Kasumi-1 (cell line): ENCODE measurements at places on chromosomes 6 and 20.
A peak's percentile ranks its signal among the peaks of the same experiment; 100 is the strongest.

DNA sequence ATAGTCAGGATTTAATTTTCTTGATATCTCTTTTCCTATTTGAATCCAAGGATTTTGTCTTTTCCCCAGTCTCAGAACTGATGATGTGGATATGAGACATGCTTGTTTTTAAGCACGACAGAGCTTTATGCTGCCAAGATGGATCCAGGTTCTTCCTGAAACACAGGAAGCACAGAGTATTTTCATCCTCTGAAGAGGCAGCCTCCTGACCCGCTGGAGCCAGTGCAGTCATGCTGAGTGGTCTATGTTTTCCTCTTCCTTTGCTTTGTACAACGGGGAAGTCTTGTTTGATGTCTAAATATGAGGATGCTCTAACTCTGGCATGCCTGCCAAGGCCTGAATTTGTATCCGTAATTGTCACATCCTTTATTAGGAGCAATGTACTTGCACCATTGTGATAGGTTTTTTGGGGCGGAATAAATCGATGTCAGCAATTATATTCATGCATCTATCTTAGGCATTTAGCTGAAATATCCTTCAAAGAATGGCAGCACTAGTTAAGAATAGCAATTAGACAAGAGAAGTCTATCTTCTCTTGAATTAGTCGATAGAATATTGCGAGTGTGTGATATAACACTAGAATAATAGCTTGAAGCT is 407.1 kb upstream of the JAG1 start:
- DNase-seq = no peak

GRCh38 chr6:45813943-45814342 is 201.7 kb downstream of the CLIC5 start:
- DNase-seq = no peak

DNA sequence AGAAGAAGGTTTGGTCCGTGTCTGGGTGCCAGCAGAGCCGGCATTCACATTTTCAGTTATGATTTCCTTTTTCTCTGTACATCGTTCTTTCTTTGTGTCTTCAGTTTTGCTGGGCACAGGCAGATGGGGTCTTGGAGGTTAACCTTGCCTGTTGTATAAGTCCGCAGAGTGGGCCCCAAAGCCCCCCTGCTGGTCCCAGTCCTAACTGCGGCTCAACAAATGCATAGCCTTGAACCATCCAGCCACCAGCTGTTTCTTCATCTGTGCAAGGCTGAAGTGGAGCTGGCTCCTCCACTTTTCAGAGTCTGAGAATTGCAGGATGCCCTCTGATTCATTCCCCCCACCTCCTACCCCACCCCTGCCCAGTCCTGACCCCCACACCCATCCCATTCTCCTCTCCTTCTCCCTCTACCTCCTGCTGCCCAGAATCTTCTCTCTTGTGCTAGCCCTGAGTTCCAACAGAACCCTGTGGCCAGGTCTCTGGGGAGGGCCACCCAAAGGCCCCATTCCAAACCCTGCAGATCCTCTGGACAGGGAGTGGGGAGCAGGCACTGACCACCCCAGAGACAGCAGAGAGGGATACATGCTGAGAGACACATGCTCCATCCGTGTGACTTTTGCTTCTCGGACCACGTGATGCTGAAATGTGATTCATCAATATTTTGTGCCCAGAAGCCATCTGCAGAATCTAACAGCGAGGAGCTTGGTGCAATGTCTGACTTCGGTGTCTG is 386.5 kb upstream of the SULF2 start:
- no peak for DNase-seq

GRCh38 chr6:157099912-157100593 is 223.3 kb downstream of the TMEM242 start:
- DNase-seq = peak; percentile 96

DNA sequence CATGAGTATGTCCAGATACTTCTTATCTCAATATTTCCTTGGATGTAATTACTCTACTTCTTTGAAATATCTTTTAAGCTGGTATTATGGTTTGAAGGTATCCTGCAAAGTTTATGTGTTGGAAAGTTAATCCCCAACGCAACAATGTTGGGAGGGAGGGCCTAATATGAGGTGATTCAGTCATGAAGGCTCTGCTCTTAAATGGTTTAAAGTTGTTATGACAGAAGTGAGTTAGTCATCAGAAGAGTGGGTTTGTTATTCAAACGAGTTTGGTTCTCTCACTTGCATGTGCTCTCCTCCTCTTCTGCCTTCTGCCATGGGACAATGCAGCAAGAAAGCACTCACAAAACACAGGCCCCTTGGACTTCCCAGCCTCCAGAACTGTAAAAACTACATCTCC is 176.3 kb downstream of the KCNQ5 start:
- no peak for DNase-seq

- no peak for DNase-seq
Observed at GRCh38 chr20:10658876-10659632, 14.7 kb downstream of the JAG1 start.

GRCh38 chr20:51402201-51402600 is 140.3 kb downstream of the NFATC2 start:
- peak; percentile 45 for DNase-seq

- no peak for DNase-seq
Observed at GRCh38 chr20:46883892-46884291, 10.8 kb upstream of the EYA2 start.

DNA sequence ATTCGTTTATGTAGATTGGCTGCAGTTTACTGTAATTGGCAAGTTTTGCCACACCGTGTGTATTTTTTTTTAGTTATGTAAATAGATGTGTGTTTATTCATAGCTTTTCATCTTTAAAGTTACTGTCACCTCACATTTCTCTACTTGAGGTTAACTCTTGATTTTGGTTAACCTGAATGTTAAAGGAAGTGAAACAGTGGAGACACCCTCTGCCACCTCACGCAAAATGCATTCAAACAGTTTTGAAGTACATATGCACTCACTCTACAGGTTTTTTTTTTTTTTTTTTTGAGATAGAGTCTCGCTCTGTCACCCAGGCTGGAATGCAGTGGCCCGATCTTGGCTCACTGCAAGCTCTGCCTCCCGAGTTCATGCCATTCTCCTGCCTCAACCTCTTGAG is 17.7 kb downstream of the OR2A4 start:
- no peak for DNase-seq

- no peak for DNase-seq
Observed at GRCh38 chr6:82711971-82712370, 348.4 kb downstream of the TPBG start.

DNA sequence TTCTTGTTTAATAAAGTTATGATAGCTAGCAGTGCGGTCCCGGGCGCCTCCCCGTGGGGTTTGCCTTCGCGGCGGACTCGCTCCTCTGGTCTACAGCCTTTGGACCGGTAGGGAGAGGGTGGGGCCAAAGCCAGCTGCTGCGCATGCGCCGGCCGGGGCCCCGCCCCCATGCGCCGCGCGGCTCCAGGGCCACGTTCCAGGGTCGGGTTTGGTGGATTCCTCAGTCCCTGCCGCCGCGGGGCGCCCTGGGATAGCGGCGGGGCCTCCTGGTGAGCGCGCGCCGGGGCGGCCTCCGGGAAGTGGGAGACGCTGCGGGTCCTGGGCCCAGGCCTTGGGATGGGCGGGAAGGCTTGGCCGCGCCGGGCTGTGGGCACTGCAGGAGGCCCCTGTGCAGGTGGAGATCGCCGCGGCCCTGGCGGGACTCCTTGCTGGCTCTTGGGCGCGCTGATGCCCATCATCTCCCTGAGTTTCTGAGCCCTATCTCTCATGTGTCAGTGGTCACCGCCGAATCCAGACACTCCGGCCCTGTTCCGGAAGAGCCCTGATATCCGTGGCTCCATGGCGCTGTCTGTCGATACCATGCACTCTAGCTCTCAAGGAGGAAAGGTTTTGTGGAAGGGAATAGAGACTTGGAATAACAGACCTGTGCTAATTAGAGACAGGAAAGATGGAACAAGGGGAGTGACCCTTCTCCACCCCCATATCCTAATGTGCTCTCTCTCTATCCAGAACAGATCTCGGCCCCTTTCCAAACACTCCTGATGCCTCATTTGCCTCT is at the start of gene VARS2:
TSS of gene VARS2 (plus strand) at position 163 of the 778 bp plus-strand sequence. CDS start at position 762, 599 bp downstream.
- DNase-seq = peak; percentile 69

DNA sequence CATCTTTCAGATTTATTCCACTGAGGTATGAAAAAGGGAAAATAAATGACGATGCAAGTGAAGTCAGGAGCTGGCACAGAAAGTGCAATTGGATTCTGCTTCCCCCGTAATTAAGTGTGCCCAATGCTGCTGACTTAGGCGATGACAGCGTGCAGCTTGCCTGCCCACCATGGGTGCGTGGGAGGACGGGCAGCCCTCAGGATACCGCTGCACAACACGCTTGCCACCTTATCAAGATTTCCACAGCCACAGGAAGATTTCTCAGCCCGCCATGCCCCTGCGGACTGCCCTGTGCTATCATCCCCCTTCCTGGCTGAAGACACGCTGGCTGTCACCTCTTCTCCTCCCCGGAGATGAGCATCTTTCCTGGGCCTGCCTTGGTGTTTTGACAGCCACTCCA is 103.3 kb upstream of the BACH2 start:
- no peak for DNase-seq

- DNase-seq = no peak
Observed at GRCh38 chr6:25266456-25267100, 12.6 kb upstream of the CARMIL1 start.

GRCh38 chr20:54848984-54849538 is 373.7 kb downstream of the DOK5 start:
- no peak for DNase-seq

- DNase-seq = no peak
Observed at GRCh38 chr6:52055451-52055850, 32.0 kb downstream of the PKHD1 start.

DNA sequence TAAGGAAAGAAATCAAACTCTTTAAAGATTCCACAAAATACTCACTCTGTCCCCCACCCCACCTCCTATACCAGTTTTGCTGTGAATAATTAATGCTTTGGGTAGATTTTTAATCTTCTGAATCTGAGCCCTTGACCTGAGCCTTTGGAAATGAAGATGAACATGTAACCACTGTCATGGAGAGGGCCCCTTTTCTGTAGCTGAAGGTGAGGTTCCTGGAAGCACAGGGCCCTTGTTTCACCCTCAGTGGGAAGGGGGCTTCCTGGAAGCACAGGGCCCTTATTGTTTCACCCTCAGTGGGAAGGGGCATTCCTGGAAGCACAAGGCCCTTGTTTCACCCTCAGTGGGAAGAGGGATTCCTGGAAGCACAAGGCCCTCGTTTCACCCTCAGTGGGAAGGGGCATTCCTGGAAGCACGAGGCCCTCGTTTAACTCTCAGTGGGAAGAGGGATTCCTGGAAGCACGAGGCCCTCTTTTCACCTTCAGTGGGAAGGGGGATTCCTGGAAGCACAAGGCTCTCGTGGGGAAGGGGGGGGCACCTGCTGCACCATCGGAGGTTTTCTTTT is 75.7 kb downstream of the DACT2 start:
- DNase-seq = no peak

DNA sequence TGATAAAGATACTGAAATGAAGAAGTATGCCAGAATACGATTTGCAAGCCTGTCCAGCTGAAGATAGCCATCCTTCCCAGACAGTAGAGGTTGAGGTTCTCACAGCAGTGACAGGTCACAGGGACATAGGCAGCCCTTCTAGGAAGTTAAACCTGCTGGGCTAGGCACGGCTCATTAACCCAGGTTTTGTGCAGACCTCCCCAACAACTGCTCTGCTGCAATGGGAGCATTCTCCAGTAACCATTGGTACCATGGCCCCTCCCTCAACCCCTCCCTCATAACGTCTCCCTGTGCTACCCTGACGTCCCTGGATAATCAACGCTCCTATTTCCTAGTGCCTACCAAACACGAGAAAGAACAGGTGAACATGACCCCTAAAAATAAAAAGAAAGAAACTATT is 15.8 kb downstream of the ID4 start:
- no peak for DNase-seq

DNA sequence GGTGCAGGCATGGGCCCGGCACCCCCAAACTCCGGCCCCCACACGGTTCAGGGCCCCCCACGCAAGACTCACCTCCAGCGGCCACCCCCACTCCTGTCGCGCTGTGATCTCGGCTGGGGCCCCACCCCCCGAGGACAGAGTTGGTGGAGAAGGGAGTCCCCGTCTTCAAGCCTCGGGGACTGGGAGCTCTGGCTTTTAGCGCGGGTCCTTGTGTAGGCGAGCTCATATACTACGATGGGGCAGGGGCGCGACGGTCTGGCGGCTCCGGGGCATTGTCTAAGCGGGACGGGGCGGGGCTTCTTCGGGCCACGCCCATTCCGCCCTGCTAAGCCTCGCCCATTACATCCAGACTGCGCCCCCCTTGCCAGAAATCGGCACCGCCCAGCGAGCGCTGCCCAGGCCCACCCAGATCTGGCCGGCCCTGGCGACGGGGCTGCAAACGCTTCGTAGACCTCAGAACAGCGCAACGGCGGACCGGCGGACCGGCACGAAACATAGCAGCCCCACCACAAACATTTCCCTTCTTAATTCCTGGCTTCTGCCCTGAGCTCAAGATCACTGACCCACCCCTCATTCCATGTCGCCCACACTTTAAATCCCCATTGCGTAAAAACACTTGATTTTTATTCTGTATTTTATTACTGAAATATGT is 1.0 kb upstream of the DDAH2 start:
- DNase-seq = peak; percentile 73

DNA sequence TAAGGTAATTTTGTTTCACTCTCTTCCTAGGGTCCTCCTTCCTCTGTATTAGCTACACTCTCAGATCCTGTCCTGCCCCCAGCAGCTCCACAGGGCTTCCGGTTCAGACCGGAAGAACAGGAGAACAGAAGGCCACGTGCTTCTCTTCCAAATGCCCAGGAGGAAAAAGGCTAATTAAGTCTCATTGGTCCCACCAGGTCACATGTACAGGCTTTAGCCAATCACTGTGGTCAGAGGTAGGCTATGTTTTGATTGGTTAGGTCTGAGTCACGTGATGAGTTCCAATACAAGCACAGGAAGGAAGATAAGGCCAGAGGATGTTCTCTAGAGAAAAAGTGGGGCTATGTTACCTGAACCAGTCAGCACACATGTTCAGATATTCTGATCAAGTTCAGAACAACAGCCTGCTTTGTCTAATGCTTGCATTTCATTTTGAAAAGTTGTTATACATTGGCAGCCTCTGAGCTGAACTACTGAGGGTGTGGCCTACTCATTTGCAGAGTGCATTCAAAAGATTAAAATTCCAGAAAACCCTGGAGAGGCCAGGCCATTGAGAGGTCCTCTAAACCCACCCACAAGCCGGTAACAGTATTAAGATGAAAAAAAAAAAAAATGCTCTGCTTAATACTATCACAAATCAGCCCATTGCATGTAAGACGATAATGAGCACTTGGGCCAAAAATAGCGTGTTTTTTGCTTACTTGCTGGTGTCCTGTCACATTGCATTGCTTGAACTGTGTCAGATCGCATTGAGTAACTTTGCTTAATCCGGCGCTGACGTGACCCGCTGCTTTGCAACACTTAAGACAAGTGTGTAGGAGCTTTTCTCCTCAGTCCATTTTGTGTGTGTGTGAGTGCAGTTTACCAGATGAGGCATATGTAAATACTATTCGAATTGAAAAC is 170.3 kb downstream of the TSHZ2 start:
- no peak for DNase-seq

DNA sequence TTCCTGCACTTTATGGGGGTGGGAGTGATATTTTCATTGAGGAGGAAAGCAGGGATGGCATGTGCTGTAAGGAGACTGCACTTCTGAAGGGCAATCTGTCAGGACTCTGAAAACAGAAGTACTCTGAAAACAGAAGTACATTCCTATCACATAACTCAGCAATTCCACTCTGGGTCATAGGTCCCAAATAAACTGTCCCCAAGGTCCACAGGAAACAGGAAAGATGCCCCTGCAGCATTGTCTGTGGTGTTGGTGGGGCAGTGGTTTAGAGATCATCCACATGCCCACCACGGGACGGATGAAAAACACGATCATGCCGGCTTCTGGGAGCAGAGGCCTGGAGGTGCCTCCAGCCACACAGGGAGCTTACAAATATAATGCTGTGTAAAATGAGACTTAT is 150.3 kb downstream of the OTOR start:
- DNase-seq = no peak

GRCh38 chr6:36599791-36600209 is 5.6 kb downstream of the SRSF3 start:
- DNase-seq = no peak
